ENCODE measurements at places on chromosomes 6 and 20.
A peak's percentile ranks its signal among the peaks of the same experiment; 100 is the strongest.

DNA sequence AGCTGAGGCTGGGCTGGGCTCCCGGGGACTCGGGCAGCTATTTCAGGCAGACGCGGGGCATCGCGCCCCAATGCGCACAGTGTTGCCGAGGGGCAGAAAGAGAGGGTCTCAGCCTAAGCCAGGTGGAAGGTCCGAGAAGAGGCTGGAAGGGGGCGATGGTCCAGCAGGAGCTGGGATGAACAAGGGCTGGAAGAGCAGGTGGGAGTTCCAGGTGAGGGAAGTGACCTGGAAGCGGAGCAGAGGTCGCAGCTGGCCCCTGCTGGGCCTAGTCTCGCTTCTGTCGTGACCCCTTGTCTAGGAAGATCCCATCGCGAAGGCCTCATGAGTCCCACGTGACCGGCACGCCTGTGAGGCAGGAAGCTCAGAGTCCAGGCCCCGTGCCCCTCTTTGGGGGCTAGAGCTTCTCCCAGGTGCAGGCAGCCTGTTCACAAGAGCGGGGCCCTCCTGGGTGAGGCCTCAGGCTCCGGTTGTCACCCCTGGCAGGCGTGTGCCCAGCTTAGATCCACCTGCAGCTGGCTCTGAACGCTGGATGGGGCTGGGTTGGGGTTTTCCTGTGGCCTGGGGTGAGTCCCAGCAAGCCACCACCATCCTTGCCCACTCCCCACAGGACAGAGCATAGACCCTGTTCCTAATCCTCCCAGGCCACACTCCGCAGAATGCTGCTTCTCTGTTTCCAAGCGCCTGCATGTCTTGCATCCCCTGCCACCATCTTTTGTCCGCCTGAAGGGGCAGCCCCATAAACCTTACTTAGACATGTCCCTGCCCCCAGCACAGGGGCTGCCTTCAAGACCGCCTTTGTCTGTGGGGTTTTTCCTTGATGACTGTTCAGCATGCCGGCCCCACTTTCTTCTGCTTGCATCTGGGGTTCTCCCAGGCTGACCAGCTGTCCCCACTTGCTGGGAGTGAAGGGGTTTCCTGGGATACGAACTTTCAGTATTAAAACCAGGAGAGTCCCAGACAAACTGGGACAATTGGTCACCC is 15.1 kb downstream of the SLC22A3 start:
- no peak for DNase-seq

- DNase-seq: no peak
Measured at GRCh38 chr6:70277470-70277869, 25.4 kb downstream of the COL9A1 start.

- no peak for DNase-seq
Measured at GRCh38 chr20:24584538-24585356, 115.3 kb downstream of the SYNDIG1 start.

DNA sequence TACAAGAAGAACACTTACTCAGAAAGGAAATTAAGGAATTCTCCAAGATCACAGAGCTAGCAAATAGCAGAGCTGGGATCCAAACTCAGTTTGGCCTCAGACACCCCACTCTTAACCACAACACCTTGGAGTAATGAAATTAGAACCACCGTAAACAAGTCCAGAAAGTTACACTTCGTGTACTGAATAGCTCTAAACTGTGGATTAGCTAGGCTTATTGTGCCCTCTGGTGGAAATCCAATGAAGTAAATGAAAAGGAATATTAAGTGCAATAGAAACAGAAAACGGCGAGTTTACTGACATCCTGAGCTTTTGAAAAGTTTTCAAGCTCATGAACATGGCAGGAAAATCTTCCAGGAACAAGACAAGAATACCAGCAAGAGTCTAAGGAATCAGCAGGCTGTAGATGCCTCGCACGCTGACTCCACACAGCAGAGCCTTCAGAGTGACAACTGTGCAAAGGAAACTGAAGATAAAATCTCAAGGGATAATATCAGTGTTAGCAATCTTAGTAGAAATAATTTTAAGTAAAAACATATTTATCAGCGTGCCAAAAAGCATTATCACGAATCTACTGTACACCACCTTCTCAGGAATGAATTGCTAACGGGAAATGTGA is 34.6 kb downstream of the FBXO5 start:
- no peak for DNase-seq

GRCh38 chr6:84350397-84350796 is 123.0 kb upstream of the CEP162 start:
- DNase-seq: no peak

DNA sequence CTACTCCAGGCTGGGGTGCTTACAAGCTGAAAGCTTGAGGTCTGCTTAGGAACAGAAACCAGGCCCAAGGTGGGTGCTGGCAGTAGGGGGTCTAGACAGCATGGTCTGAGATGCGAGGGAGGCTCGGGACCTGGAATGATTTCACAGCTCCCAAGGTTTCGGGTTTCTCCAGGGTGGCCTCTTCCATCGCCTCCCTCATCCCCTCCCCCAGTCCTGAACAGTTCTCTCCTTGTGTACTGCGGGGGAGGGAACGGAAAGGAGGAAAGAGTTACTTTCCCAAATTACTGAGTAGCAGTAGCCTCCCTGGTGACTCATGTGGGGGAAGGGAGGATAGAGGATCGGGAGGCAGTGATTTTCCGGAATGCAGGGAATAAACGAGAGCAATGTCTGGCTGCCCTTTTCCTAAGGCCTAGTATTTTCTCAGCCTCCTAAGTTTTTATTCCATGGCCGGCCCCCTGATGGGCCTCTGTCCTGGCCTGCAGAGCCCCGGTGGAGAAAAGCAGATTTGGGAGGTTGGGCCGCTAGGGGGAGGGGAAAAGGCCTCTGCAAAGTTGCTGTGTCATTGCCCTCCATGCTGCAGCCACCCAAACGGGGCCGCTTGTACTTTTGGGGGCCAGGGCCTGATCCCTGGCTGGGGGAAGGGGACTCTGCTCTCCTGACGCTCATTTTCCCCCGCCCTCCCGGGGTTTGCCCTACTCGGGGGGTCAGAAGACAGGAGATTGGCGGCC is 1.5 kb downstream of the BRD2 start:
- DNase-seq: peak; percentile 68

DNA sequence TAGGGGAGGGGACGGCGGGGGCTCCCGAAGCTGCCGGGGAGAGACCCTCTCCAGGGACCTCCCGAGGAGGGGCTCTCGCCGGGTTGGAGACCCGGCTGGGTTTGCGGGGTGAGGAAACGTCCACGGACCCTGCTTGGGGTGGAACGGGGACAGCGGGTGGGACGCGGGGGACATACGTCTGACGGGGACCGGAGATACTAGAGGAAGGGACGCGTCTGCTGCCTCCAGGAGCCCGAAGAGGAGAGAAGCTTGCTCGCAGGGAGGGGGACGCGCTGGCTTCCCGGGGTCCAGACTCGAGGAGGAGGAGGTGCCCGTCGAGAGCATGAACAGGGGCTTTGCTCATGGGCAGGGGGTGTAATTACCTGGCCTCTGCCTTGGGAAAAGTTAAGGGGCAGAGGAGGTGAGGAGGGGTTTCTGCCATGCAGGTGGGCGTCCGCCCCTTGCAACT is 593 bp downstream of the DNMT3B start:
- DNase-seq: peak; percentile 32

- no peak for DNase-seq
Measured at GRCh38 chr6:79263359-79263758, 28.9 kb upstream of the HMGN3 start.

DNA sequence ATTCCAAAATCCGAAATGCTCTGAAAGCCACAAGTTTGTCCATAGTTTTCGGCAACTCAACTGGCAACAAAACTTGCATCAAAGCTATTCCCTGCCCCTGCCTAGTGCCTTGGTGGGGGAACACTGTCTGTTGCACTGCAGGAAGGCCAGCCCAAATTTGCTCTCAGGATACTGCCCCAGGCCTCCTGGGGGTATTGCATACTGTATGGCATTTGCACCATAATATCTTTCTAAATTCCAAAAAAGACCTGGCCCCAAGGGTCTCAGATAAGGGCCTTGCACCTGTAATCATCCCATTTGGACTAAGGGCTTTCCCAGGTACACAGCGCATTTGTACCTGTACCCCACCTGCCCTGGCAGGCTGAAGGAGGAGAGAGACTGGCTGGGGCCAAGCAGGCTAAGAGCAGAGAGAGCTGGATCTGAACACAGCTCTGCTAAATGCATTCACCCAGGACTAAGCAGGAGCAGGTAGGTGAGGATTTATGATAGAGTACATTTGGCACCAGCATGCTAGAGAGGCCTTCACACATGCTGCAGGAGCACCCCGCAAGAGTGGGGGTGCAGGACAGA is 4.0 kb upstream of the GRM4 start:
- DNase-seq: no peak

DNA sequence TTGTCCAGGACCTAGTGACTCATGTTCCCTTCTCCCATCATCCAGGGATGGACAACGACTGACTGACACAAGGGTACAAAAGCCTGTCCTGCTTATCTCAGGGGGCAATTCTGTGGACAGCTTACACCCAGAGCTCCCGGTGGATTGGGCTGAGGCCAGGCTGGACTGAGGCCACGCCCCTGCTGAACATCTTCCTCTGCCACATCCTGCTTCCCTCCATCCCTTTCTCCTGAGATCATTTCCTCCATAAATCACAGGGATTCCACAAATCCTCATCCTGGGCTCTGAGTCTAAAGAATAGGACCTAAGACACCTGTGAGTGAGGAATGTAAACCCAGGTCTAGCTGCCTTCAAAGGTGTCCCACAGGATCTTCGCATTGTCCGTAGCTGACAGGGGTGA is 30.4 kb upstream of the RNF24 start:
- DNase-seq: no peak

GRCh38 chr6:48511378-48511777 is 400.4 kb upstream of the PTCHD4 start:
- no peak for DNase-seq

DNA sequence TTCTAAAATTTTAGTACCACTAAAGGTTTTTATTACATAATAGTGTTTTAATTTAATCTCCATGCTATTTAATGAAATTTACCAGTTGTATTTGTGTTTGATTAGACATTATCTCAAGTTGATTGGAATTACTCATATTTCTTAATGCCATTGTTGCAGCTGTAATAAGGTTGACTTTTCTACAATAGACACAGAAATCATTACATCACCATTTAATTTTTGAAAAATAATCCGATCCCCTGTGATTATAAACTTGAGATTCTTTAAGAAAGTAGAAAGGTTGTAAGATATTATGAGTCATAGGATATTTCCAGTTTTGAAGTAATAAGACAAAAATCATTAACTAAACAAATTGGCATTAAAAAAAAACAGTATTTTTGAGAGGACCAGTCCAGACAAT is 161.4 kb downstream of the PRL start:
- DNase-seq: no peak

DNA sequence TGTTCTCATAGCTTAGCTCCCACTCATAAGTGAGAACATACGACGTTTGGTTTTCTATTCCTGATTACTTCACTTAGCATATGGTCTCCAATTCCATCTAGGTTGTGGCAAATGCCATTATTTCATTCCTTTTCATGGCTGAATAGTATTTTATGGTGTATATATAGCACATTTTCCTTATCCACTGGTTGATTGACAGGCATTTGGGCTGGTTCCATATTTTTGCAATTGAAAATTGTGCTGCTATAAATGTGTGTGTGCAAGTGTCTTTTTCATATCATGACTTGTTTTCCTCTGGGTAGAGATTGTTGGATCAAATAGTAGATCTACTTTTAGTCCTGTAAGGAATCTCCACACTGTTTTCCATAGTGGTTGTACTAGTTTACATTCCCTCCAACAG is 133.0 kb upstream of the TAB2 start:
- no peak for DNase-seq

DNA sequence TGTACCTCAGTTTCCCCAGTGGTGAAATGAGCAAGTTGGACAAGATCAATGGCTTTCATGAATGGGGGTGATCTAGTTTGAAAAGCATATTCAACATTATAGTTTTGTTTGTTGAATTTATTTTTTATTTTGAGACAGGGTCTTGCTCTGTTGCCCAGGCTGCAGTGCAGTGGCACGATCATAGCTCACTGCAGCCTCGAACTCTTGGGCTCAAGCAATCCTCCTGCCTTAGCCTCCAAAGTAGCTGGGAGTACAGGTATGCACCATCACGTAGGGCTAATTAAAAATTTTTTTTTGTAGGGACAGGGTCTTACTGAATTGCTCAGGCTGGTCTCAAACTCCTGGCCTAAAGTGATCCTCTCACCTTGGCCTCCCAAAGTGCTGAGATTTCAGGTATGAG is 63.4 kb downstream of the CNBD2 start:
- no peak for DNase-seq

DNA sequence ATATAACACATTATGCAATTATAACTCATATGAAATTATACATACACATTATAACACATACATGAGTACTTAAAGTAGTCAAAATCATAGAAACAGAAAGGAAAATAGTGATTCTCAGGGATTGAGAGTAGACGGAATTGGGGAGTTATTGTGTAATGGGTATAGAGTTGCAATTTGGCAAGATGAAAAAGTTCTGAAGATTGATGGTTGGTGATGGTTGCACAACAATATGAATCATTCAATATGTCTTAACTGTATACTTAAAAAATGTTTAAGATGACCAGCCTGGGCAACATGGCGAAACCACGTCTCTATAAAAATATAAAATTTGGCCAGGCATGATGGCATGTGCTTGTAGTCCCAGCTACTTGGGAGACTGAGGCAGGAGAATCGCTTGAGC is 372.7 kb downstream of the CDKAL1 start:
- DNase-seq: no peak

DNA sequence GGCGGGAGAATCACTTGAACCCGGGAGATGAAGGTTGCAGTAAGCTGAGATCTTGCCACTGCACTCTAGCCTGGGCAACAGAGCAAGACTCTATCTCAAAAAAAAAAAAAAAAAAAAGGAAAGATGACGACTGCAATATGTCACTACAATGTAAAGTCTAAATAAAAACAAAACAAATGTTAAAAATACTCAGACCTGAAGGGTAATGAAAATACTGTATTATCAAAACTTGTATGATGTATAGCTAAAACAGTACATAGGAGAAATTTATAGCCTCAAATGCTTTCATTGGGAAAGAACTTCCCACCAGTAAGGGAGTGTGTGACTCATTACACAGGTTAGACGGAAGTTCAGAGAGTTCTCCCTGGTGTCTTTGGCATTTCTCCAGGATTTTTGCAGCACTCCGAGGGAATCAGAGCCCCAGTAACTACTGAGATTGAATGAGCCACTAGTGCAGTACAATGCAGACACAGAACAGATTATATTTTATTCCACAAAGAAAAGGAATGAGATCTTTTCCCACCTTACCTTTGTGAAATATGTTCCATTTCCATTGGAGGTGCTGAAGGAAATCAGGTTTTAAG is 12.5 kb upstream of the RALGAPB start:
- no peak for DNase-seq

DNA sequence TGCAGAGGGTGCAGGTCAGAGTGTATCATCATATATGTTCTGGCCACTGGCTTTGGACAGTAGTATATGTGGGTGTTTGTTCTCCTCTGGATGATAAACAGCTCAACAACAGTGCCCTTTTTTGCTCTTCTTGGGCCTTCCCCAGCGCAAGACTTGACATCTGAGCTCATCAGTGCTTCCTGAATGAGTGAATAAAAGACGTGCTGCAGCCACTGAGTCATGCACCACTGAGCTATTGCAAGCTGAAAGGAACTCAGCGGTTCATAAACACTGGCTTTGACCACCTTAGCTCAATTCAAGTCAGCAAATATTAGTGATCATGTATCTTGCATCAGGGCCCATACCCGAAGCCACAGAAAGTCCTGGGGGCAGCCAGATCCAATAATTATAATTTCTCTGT is 105.3 kb upstream of the KCNG1 start:
- no peak for DNase-seq

- no peak for DNase-seq
Measured at GRCh38 chr20:61555566-61555965, 303.5 kb downstream of the CDH4 start.

GRCh38 chr6:119361209-119361608 is 11.6 kb upstream of the MAN1A1 start:
- DNase-seq: no peak
